ENCODE measurements at places on chromosomes 7 and 10. TPM values are rescaled to one million over a fixed set of nuclear protein-coding genes. Genes with fewer than 3 reads are reported as not detected.

The DDIT4 gene
- 25.4 TPM for total RNA-seq

The SLC29A3 gene
- 7.2 TPM for total RNA-seq

The TRIM50 gene
- not detected for total RNA-seq

The CCDC146 gene
- 14.5 TPM for total RNA-seq

- no peak for DNase-seq
Observed at GRCh38 chr7:73622527-73622908, 1.8 kb downstream of the MLXIPL start.

GRCh38 chr10:116113721-116114501, 159.1 kb downstream of the GFRA1 start:
- DNase-seq = no peak

DNA sequence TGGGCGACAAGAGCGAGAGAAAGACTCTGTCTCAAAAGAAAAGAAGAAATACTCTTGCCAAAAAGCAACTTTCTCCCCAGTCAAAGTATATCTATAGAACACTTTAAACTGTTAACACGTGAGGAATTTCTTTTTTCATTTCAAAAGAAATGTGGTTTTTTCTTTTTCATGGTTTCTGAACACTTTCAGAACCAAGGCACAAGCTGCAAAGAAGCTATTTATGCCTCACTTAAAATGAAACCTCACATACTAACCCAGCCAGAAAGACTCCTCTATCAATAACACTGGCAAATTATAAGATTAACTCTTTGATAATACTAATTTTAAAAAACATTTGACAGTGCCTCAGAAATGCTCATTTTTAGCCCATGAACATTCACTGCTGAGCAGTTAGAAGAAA, 20.9 kb downstream of the TBX20 start:
- DNase-seq = no peak

Measured in naive thymus-derived CD4-positive, alpha-beta T cell (primary cell).